CD4-positive, alpha-beta T cell treated with Interleukin-4 for 4 hours (primary cell): ENCODE measurements at places on chromosomes 2 and 18.
A peak's percentile ranks its signal among the peaks of the same experiment; 100 is the strongest.

DNA sequence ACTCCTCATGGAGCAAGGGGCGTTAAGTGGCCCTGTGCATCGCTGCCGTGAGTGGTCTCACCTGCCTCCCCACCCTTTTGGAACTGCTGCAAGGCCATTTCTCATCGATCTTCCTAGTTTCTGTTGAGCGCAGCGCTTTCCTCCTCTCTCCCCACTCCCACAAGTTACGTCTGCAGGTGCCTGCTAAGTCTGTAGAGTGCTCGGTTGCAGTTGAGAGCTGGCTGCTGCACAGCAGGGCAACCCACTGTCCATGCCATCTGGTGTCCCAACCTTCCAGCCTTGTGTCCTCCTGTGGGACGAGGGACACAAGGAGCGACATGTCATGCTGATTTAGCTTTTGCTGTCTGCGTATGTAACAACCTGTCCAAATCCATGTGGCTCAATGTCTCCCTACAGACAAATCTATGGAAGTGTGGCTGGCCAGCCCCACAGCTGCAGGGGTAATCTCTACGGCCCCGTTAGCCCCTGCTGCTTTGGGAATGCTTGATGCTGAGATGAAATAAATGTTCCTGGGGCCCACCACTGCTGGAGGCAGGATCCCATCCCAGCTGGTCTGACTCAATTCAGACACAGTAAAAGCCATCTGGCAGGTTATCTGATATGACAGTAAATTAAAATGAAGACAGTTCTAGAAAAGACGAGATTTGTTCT is 68.1 kb upstream of the TCF7L1 start:
- no peak for DNase-seq

DNA sequence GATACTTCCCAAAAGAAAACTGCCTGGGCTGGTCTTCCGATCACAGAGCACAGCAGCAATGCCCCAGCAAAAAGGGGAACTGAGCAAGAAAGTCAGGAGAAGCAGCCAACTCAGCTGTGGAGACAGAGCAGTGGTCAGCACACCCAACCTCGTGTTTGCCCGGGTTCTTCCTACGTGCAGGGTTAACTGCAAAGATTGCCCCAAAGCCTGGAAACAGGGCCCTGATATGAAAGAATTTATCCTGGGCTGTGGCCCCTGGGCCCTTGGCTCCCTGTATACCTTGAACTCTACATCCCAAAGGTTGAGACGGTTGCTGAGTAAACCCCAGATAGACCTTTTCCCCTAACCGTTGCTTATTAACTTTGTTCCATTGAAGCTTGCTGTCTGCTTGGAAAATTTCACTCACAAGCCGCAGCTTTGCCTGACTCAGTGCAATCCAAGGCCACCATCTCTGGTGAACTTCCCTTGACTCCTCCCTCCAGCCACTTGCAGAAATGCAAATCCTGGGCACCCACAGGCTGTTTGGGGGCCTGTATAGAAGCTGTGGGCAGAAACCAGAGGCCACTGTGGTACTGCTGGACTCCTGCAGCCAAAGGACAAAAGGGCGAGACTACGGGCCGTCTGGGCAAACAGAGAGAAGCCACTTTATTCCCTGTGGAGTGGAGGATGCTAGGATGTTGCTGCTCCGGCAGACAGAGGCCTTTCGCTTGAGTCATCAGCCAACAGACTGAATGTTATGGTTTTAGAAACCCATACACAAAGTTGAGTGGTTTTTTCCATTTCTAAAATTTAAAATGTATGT is 18.2 kb downstream of the NRP2 start:
- no peak for DNase-seq

- no peak for DNase-seq
Observed at GRCh38 chr2:98876741-98877140, 59.3 kb downstream of the CRACDL start.

DNA sequence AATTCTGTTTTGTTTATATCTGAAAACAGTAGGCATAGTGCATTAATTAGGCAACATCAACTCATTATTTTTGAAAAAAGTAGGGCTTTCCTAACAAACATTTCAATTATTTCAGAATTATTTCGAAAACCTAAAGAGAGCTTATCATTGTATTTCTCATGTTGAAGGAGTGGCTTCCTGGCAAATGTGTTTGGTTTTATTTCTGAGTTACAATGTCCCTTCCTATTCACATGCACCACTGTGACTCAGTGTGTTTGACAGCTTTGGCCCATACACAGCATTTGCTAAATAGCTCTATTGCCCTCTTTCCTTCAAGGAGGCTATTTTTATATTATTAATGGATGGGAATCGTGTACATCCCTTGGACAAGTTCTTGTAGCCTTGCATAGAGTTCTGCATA is 205.9 kb downstream of the PTGR3 start:
- DNase-seq = no peak

GRCh38 chr2:144519934-144520731 is at the start of gene ZEB2:
ZEB2 (minus strand) TSS chr2:144520119; CDS start chr2:144517350, 2,769 bp downstream.
- DNase-seq = peak; percentile 56
